ENCODE measurements at places on chromosomes 5 and 9.
A peak's percentile ranks its signal among the peaks of the same experiment; 100 is the strongest.

DNA sequence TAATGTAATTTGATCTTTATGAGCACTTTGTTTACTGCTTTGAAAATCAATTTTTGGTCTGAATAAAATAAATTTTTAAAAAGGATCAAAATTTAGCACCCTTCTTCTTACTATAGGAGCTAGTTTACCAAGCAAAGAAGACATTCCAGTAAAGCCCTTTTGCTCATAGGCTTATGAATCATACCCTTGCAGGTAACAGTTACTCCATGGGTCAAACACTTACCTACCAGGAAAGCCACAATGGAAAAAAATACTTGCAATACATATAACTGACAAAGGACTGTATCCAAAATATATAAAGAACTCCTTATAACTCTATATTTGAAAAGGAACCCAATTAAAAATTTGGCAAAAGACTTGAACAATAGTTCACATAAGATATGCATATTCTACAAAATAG is 66.6 kb downstream of the SHOC1 start:
- no peaks in the 10 kb centered on the region for H3K36me3 ChIP-seq
- no peaks in the 10 kb centered on the region for H3K4me1 ChIP-seq
- DNase-seq = no peak

DNA sequence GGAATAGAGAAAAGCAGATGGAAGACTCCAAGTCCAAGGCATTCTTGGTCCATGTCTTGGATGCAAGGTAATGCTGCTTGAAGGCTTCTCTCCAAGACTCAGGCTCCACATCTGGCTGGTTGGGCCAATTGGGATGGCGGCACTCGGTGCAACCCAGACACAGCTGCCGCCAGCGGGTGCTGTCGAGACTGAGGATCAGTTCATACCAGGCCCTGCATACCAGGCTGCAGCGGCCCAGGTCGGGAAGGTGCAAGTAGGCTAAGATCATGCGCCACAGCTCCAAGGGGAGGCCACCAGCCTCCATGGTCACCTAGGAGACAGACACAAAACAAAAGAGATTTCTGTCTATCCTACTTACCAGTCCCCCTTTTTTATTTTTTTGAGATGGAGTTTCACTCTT is 34.7 kb downstream of the FBXO10 start:
- no peak for DNase-seq
- no peak overlapping the region for H3K27ac ChIP-seq
- H3K4me3 ChIP-seq = no peak overlapping the region

- no peak overlapping the region for H3K4me3 ChIP-seq
- H3K4me1 ChIP-seq = no peaks in the 10 kb centered on the region
- H3K27ac ChIP-seq = no peak overlapping the region
- no peaks in the 10 kb centered on the region for H3K36me3 ChIP-seq
These were observed 144.2 kb upstream of the CDH10 start for GRCh38 chr5:24788829-24789514.

DNA sequence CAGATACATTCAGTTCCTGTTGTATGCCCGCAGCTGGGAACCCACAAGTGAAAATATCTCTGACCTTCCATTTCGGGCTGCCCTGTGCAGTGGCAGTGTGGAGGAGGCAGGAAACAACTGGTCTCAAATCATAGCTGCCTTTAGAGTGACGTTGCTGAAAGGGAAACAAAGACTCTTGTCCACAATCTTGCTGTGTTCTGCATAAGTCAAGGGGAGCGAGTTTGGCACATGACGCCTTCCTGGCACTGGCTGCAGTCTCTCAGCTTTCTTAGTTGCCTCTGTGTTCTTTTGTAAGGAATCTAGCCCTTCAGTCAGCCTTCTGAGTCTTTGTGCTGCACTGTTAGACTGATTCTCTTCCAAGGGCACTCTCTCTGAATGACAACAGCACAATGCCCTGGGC is 24.0 kb downstream of the ADAMTS16 start:
- no peak overlapping the region for H3K27ac ChIP-seq
- H3K4me1 ChIP-seq = no peaks in the 10 kb centered on the region
- no peak for DNase-seq
- H3K27me3 ChIP-seq = no peaks in the 10 kb centered on the region
- H3K4me3 ChIP-seq = no peak overlapping the region

GRCh38 chr9:72855890-72856523 is 96.8 kb downstream of the ALDH1A1 start:
- no peaks in the 10 kb centered on the region for H3K27me3 ChIP-seq
- H3K27ac ChIP-seq = no peak overlapping the region
- peaks cover 20% of the 10 kb centered on the region for H3K4me1 ChIP-seq
- H3K4me3 ChIP-seq = no peak overlapping the region
- H3K36me3 ChIP-seq = no peaks in the 10 kb centered on the region

GRCh38 chr5:137340881-137341280 is 158.2 kb downstream of the SPOCK1 start:
- no peaks in the 10 kb centered on the region for H3K36me3 ChIP-seq
- no peak overlapping the region for H3K4me3 ChIP-seq
- no peak for DNase-seq
- H3K27me3 ChIP-seq = no peaks in the 10 kb centered on the region
- no peaks in the 10 kb centered on the region for H3K4me1 ChIP-seq
- no peak overlapping the region for H3K27ac ChIP-seq

GRCh38 chr9:20023210-20023905 is 234.5 kb upstream of the SLC24A2 start:
- H3K4me1 ChIP-seq = peaks cover 18% of the 10 kb centered on the region
- H3K27ac ChIP-seq = no peak overlapping the region
- H3K27me3 ChIP-seq = no peaks in the 10 kb centered on the region
- no peaks in the 10 kb centered on the region for H3K36me3 ChIP-seq
- H3K4me3 ChIP-seq = no peak overlapping the region

- no peak overlapping the region for H3K27ac ChIP-seq
- H3K4me1 ChIP-seq = no peaks in the 10 kb centered on the region
- H3K36me3 ChIP-seq = no peaks in the 10 kb centered on the region
These were observed 7.0 kb upstream of the AK1 start for GRCh38 chr9:127884427-127884911.

DNA sequence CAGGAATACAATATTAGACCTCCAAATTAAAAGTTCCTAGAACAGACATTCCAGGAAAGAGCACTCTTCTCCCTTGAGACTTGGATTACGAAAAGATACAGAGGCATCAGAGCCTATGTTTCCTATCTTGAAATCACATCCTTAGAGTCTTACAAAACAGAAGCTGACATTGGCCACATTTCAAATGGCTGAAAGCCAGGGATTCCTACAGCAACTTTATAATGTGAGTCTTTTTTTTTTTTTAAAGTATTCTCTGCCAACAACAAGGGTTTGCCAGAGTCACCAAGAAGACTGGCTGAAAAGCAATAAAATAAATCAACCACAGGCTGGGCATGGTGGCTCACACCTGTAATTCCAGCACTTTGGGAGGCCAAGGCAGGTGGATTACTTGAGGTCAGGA is 63.1 kb downstream of the TRPM6 start:
- H3K4me3 ChIP-seq = no peak overlapping the region
- no peak for DNase-seq
- H3K27ac ChIP-seq = no peak overlapping the region
- no peaks in the 10 kb centered on the region for H3K27me3 ChIP-seq

- H3K36me3 ChIP-seq = no peaks in the 10 kb centered on the region
- no peak for DNase-seq
- H3K4me1 ChIP-seq = no peaks in the 10 kb centered on the region
- H3K27me3 ChIP-seq = no peaks in the 10 kb centered on the region
- no peak overlapping the region for H3K27ac ChIP-seq
These were observed 51.8 kb downstream of the RNF145 start for GRCh38 chr5:159157552-159157951.

DNA sequence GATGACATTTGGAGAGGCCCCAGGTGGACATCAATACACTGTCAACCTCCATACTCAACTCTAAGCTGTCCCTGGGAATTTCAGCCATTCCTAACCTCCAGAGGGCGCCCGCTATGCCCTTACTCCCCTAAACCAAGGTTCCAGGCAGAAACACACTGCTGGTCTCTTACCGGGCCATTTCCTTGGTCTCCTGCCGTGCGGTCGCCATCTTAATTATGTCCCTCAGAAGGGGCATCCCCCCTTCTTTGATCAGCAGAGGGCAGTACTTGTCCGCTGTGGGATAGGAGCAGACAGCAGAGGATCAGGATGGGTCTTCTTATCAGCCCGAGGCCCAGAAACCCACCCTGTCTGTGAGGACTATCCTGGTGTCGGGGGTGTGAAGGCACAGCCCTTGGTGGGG is 9.3 kb upstream of the ZDHHC12 start:
- H3K4me3 ChIP-seq = no peak overlapping the region
- peak; percentile 90 for DNase-seq
- H3K27ac ChIP-seq = peak overlapping the region; percentile 50
- no peaks in the 10 kb centered on the region for H3K36me3 ChIP-seq

- no peak overlapping the region for H3K27ac ChIP-seq
- no peak for DNase-seq
- H3K4me1 ChIP-seq = no peaks in the 10 kb centered on the region
- no peaks in the 10 kb centered on the region for H3K36me3 ChIP-seq
- no peaks in the 10 kb centered on the region for H3K27me3 ChIP-seq
- H3K4me3 ChIP-seq = no peak overlapping the region
These were observed 86.8 kb downstream of the MAPKAP1 start for GRCh38 chr9:125620216-125620615.

DNA sequence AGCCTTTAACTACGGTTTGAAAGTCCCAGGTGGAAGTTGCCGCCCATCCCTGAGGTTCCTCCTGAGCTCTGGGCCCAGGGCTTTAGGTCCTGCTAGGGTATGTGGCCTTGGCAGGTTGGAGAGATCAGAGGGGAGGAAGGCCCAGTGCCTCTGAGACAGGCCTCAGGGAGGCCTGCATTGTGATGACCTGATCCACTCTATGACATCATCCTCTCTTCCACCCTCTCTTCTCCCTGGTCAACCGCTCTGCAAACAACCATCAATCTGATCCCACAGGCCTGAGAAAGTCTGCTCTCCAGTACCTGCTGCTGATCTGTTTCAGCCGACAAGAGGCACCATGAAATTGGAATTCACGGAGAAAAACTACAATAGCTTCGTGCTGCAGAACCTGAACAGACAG is at the start of gene CCIN:
CCIN (plus strand) TSS at position 223 of the 400 bp plus-strand sequence; CDS start at position 338, 115 bp downstream.
- no peaks in the 10 kb centered on the region for H3K27me3 ChIP-seq
- no peaks in the 10 kb centered on the region for H3K36me3 ChIP-seq
- DNase-seq = no peak
- no peak within 1 kb of the TSS for H3K27ac ChIP-seq

DNA sequence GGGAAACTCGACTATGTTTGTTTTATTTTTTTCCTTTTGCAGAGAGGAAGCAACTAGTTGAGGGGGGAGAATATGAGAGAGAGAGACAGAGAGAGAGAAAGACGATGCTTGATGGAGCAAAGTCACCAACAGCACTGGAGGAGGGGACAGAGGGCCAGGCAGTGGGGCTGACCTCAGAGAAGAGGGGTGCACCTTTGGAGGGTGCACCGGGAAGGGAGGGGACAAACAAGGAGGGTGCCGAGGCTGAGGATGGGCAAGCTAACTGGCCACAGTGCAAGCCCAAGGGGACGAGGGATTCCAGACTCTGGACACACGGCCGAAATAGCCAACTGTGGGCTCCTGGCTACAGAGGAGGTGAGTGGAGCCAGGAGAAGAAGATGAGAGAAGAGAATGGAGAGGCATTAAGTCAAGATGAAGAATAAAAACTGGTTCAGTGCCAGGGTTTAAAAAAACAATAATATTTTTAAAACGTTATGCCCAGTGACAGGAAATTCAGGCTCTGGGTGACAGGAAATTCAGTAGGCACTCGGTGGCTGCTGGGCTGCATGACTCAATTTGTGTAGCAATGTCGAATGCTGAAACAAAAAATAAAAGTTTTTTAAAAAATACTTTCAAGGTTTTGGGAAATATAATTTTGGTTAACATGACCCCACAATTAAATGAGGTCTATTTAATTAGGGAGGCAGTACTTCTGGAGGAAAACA is 13.3 kb upstream of the GLRX start:
- peaks cover 7% of the 10 kb centered on the region for H3K4me1 ChIP-seq
- no peak for DNase-seq
- no peaks in the 10 kb centered on the region for H3K36me3 ChIP-seq
- no peaks in the 10 kb centered on the region for H3K27me3 ChIP-seq

GRCh38 chr9:129553277-129553676 is 67.6 kb downstream of the C9orf50 start:
- H3K36me3 ChIP-seq = no peaks in the 10 kb centered on the region
- no peak for DNase-seq
- no peak overlapping the region for H3K27ac ChIP-seq
- no peaks in the 10 kb centered on the region for H3K27me3 ChIP-seq

DNA sequence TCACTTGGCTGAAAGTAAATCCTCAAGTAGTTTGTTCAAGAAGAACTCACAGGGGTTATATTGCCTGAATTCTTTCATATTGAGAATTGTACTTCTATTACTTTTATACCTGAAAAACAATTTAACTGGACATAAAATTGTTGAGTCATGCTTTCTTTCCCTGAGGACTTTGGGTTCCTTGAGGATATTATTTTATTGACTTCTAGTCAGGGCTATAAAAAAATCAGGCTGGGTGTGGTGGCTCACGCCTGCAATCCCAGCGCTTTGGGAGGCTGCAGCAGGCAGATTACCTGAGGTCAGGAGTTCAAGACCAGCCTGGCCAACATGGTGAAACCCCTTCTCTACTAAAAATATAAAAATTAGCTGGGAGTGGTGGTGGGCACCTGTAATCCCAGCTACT is 17.9 kb upstream of the CDC42SE2 start:
- no peak for DNase-seq
- no peaks in the 10 kb centered on the region for H3K4me1 ChIP-seq
- H3K27ac ChIP-seq = no peak overlapping the region
- no peaks in the 10 kb centered on the region for H3K27me3 ChIP-seq
- no peaks in the 10 kb centered on the region for H3K36me3 ChIP-seq
- no peak overlapping the region for H3K4me3 ChIP-seq

GRCh38 chr9:137374131-137374845 is 48.7 kb downstream of the EXD3 start:
- no peaks in the 10 kb centered on the region for H3K4me1 ChIP-seq
- DNase-seq = no peak
- H3K27me3 ChIP-seq = no peaks in the 10 kb centered on the region
- H3K36me3 ChIP-seq = no peaks in the 10 kb centered on the region
- H3K4me3 ChIP-seq = no peak overlapping the region

- no peak for DNase-seq
- H3K27ac ChIP-seq = peak overlapping the region; percentile 67
- no peak overlapping the region for H3K4me3 ChIP-seq
- H3K4me1 ChIP-seq = peaks cover 26% of the 10 kb centered on the region
- no peaks in the 10 kb centered on the region for H3K27me3 ChIP-seq
These were observed 242.1 kb downstream of the BNC2 start for GRCh38 chr9:16628413-16628812.

GRCh38 chr9:70868661-70869652 is 252.5 kb downstream of the TRPM3 start:
- H3K36me3 ChIP-seq = no peaks in the 10 kb centered on the region
- no peaks in the 10 kb centered on the region for H3K27me3 ChIP-seq
- H3K4me1 ChIP-seq = no peaks in the 10 kb centered on the region
- no peak overlapping the region for H3K27ac ChIP-seq

Measured in hepatocyte (in vitro differentiated cells).